ENCODE measurements at places on chromosomes 16 and 17.

GRCh38 chr16:23803591-23804123 is 32.1 kb upstream of the PRKCB start:
- DNase-seq: no peak

GRCh38 chr17:78128551-78129350 is at the start of gene TMC6:
TMC6 (minus strand) TSS chr17:78128755; CDS start chr17:78126832, 1,923 bp downstream.
- DNase-seq: no peak

DNA sequence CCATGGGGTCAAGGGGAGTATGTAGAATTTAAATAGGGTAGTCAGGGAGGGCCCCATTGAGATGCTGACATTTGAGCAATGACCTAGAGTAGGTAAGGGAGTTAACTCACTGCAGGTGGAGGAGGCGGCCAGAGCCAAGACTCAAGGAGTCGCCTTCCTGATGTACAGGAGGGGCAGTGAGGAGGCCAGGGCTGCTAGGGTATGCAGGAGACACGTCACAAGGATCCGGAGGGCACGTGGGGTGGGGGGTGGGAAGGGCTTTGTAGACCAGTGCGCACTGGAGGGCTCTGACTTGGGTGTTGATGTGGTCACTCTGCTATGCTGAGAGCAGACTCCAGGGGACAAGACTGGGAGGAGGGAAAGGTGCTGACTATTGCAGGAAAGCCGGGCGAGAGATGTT is 37.5 kb downstream of the SPECC1 start:
- no peak for DNase-seq

DNA sequence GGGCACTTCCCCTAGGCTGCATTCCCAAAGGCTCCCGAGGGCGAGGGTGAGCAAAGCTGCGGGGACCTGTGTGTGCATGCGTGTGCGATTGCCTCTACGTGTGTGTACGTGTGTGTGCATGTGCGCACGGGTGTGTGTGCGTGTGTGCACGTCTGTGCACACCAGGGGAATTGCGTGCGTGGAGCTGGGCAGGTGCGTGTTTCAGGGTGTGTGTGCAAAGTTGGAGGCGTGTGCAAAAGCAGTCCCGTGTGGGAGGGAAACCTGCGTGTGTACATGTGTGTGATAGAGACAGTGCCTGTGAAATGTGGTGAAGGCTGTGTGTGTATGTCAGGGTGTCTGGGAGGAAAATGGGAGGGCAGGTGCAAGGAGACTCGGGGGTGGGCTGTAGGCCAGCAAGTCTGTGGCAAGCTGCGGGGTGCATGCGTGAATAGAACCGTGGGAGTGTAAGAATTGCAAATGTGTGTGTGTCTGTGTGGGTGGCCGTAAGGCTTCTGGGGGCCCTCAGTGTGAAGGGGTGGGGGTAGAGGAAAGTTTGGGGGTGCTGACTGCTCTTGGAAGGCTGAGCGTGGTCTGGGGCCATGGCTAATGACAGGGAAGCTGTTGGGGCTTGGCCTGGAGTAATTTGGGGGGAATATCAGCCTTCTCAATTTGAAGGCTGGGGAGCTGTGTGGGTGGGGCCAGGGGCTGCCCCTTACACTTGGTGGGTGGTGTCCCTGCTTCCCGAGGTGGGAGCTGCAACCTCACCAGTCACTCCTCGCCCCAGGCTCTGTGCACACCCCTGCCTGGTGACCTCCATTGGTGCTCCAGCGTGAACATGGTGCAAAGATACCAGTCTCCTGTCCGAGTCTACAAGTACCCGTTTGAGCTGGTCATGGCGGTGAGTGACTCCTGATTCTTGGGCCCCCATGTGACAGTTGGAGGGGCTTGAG is 644 bp downstream of the SEC14L5 start:
- DNase-seq: no peak

DNA sequence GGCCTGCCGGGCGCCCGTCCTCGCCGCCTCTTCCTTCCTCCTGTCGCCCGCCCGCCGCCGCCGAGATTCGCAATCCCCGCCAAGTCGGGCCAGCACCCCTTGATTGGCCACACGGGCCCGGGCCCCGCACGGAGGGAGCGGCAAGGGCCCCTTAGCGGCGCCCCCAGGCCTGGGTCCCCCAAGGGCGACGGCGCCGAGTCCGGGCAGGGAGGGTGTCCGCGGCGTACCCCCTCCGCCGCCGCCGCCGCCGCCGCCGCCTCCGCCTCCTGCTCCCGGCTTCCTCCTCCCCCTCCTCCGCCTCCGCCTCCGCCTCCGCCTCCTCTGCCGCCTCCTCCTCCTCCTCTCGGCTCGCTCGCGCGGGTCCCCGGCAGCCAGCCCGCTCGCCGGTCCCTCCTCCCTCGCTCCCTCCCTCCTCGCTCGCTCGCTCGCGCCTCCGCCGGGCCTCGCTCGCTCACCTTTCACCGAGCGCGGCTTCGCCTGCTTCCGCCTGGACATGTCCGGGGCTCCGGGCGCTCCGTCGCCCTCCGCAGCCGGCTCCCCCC is 561 bp downstream of the ZNF423 start:
- DNase-seq: no peak

- no peak for DNase-seq
Measured at GRCh38 chr16:54106057-54106456, 180.5 kb downstream of the IRX3 start.

DNA sequence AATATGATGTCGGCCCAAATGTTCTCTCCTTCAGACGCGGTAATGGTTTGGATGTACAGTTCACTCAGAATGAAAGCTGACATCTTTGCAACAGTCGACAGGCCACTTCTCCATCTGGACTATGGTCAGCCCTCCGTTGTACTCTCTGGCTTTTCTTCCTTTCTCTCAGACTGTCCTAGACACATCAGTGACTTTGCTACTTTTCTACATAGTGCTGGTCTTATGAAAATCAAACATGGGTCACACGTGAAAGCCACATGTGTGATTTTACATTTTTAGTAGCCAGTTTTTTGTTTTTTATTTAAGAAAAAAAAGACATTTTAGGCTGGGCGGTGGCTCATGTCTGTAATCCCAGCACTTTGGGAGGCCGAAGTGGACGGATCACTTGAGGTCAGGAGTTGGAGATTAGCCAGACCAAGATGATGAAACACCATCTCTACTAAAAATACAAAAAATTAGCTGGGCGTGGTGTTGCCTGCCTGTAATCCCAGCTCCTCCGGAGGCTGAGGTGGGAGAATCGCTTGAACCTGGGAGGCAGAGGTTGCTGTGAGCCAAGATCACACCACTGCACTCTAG is 644.1 kb downstream of the KCNJ2 start:
- DNase-seq: no peak

DNA sequence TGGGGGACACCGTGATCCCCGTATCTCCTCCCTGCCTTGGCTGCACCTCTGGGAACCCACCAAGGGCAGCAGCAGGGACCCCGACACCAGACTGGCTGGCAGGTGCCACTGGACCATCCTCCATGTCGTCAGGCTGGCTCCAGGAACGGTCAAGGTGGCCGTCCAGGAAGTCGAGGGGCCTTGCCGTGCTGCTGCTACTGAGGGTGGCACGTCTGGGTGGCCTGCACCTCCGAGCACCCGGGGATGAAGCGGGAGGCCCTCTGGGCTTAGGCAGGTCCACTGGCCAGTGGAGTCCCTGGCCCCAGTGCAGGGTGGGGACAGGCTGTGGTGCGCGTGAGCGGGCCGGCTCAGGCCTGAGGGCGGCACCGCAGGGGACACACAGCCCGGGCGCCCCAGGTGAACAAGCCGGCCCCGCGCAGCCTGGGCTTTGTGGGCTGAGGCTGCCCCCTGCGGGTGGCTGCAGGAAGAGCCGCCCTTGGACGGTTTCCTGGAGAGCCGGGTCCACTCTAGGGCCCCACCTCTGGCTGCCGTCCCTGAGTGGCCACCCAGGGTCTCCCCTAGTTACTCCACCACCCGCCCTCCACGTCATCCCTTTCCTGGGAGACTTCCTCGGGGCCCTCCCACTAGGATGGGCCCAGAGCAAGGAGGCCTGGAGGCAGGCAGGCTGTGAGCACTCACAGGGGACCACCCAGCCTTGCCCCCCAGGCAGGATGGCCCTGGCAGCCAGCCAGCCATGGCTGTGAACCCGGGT is 42.8 kb upstream of the ZC3H18 start:
- DNase-seq: no peak

DNA sequence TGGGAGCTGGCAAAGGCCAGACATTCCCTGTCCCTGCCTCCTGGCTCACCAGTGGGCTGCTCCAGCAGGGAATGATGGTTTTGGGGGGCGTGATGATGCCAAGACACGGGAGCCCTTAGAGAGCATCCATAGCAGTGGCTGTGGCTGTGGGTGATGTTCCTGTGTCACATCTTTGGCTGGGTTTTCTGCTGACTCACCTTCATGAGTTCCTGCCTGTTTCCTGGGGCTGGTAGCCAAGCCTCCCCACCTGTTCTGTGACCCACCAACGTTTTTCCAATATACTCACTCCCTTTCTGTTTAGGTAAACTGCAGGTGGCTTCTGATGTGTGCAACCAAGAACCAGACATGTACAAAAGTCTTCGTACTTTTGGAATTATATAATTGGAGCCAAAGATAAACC is 16.5 kb upstream of the NF1 start:
- DNase-seq: no peak

DNA sequence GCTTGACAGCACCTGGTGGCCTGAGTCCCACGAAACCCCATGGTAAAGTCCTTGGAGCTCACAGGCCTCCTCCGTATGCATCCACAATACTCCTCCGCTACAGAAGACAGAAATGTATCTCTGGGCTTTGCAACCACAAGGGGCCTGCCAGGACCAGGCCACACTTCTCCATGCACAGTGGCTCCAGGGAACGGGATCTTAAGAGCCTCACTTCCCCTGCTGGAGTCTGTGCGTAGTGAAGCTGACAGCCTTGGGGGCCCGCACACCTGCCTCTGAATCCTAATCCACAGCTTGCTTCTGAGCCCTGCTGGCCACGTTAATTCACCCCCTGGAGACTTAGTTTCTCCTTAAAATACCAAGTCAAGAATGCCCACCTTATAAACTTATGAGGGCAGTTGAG is 125.7 kb downstream of the COPRS start:
- no peak for DNase-seq

GRCh38 chr17:71461498-71462169 is 659.2 kb upstream of the SOX9 start:
- no peak for DNase-seq

- DNase-seq: no peak
Measured at GRCh38 chr16:2181952-2182351, 14.5 kb downstream of the CASKIN1 start.

DNA sequence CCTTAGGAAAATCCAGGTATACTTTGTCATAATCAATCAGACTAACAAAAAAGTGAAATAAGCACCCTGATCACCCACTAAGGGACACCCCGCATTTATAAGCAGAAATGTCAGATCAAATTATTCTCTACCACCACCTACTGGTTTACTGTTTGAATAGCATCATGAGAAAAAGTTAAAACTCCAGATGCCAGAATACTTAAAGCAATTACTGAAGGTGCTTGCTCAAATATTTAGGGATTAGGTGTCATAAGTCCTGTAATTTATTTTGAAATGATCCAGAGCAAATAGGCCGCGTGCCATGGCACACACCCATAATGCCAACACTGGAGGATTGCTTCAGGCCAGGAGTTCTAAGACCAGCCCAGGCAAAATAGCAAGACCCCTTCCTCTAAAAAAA is 2.3 kb downstream of the TOP2A start:
- peak; percentile 5 for DNase-seq

DNA sequence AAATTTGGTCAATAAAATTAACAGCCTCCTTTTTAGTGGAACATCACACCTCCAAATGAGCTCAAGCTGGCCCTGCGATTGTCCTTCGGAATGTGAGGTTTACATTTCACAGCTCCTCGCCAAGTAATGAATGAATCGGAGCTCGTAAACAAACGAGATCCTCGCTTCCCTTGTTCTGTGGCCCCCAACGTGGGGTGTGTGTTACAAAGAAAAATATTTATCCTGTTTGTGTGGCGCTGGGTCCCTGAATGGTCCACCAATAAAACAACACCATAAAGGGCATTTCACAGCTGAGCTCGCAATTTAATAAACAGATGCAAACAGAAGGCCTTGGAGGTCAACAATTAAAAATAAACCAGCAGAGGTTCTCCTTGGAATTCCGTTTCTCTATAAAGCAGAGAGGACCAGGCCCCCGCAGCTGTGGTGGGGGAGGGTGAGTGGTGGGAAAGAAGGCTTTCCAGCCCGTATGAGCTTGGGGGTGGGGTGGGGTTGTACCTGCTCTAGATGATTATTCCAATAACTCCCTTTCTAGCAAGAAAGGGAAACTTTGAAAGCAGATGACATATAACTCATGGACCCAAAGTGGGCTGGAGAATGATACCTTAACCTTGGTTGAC is 393.9 kb upstream of the SALL1 start:
- no peak for DNase-seq

GRCh38 chr16:75919664-75920063 is 193.4 kb upstream of the CPHXL start:
- no peak for DNase-seq

GRCh38 chr17:5581655-5582054 is 2.7 kb downstream of the NLRP1 start:
- DNase-seq: no peak

GRCh38 chr17:39753514-39754160 is 15.9 kb downstream of the GRB7 start:
- DNase-seq: no peak

DNA sequence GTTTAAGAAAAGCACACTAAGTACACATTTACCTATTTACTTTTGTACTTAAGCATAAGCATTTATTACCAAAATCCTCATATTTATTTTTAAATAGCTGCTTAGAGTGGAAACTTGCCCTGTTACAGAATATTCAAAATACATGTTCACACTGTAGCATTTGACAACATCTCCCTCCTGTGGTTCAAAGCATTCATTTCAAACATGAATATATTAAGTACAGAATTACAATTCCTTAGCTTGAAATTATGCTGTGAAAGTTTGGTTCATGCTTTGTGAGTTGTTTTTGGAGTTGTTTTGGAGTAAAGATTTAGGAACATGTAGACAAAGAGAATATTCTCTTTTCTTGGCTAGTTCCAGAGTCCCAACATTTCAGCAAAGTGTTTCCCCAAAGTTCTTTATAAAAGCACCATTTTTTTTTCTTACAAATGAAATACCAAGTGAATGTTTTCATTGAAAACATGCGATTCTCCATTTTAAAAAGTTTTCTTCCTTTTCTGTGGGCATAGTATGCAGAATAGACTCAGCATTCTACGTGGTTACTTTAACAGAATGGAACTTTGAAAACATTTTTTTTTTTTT is 33.2 kb downstream of the TUBD1 start:
- DNase-seq: no peak

GRCh38 chr17:28334666-28335200 is 539 bp downstream of the IFT20 start:
- DNase-seq: no peak

DNA sequence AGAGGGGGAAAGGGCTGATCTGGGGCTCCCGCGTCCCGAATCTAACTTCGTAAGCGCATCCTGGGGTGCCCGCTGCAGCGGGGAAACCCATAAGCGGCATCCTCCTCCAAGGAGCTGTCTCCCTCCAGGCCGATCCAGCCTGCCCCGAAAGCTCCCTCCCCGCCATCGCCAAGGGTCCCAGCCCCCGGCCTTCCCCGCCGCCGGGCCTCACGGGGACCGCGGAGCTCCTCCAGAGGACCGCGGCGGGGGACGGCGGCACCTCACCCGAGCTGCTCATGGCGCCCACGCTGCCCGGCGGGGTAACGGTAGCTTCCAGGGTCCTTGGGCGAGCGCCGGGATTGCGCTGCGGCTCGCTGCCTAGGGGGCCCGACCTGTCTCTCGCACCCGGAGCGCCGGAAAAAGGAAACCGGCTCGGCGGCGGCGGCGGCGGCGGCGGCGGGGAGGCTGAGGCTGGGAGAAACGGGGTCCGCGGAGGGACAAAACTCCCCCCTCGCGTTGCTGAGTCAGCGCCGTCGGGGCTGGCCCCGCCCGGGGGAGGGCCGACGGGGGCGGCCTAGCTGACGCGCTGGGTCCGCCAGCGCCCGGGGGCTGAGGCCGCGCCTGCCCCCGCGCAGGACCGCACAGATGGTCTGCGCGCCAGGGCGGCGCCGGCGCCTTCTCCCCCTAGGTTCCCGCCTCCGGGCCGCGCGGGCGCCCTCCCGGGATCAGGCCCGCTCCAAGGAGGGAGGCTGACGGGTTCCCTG is at the start of gene BLMH:
BLMH (minus strand) TSS at position 402 of the 743 bp plus-strand sequence; CDS start at position 277, 125 bp downstream.
- DNase-seq: no peak
